ENCODE measurements at places on chromosomes 2 and 18.

DNA sequence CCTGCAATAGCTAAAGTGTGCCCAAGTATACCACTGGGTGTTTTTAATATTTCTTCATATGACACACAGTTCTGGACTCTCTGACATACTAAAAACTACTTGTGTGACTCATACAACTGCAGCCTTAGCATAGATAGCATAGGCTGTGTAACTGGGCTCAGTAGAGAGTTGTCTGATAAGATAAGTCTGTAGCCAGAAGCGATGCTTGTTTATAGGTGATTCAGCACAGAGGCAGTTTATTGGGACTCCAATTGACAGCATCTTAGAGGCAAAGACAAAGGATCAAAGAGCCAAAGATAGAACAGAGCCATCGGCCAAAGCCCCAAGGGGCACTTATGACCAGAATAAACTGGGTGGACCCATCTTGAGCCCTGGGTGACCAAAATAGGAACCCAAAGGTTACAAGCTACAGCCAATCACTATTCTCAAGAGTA, 42.3 kb downstream of the AAK1 start:
- peaks cover 6% of the 10 kb centered on the region for H3K4me1 ChIP-seq
- no peak for DNase-seq
- no peak overlapping the region for H3K4me3 ChIP-seq
- peaks cover 18% of the 10 kb centered on the region for H3K27me3 ChIP-seq

DNA sequence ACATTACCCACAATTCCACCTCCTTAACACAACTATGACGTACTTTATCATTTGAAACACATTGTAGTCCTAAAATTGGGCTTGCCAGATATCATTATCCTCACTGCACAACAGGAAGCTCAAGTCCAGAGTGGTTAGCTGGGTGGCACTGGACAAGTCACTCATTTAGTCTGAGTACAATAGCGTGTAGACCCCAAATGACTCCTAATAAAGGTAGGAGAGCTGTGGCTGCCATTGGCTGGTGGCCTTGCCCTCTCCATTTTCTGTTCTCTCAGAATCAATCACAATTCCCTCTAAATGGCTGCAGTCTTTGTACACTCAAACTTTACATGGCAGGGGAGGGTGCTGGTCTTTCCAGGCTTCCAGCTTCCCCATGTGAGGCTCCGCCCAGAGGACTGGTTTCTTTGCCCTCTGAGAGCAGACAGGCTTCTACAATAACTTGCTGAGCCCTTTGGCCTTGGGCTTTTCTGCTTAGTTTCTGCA, 11.7 kb downstream of the PSTPIP2 start:
- no peak overlapping the region for H3K27ac ChIP-seq
- no peak for DNase-seq
- no peaks in the 10 kb centered on the region for H3K4me1 ChIP-seq
- H3K27me3 ChIP-seq, result no peaks in the 10 kb centered on the region
- H3K4me3 ChIP-seq, result no peak overlapping the region
- no peaks in the 10 kb centered on the region for H3K36me3 ChIP-seq

DNA sequence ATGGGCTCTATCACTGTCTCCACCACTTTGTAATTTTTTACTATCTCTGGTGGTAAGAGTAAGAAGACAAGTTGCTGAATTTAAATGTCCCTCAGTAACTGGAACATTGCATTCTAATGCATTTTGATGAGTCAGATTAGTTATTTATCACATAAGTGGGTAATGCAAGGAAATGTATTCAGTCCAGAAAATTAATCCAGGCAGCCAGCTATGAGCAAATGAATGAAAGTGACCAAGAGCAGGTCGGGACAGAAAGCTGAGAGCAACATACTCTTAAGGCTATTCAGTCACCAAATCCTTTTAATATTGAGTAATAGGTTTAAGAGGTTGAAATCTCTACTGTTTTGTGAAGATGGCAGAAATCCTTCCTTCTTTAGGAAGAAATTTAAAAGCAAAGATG, 265.5 kb upstream of the PARD3B start:
- peaks cover 4% of the 10 kb centered on the region for H3K27me3 ChIP-seq
- no peak overlapping the region for H3K4me3 ChIP-seq
- no peaks in the 10 kb centered on the region for H3K36me3 ChIP-seq
- no peaks in the 10 kb centered on the region for H3K4me1 ChIP-seq
- no peak for DNase-seq

DNA sequence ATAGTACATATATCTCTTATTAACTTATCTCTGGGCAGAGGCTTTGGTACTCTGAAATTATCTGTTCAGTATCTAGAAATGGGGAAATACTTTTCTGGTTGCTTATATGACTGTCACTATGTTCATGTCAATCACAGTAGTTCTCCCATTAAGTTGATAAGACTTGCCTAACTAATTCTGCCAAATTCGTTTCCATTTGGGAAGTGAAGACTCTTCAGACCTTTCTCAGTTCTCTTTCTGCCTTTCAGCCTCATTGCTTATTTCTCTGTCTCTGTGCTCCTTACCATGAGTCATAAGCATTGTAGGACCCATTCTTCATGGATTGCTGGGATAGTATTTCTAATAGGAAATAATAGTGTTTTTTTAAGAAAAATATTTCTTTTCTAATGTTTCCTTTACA, 113.5 kb downstream of the PHLPP1 start:
- peaks cover 35% of the 10 kb centered on the region for H3K4me1 ChIP-seq
- H3K27ac ChIP-seq, result no peak overlapping the region
- no peak overlapping the region for H3K4me3 ChIP-seq
- H3K36me3 ChIP-seq, result peaks cover 11% of the 10 kb centered on the region
- no peaks in the 10 kb centered on the region for H3K27me3 ChIP-seq

GRCh38 chr2:240557808-240558207, at the start of gene ANKMY1:
Gene ANKMY1 (minus strand): TSS chr2:240557988. CDS start chr2:240557335, 653 bp downstream.
- no peak within 1 kb of the TSS for H3K27ac ChIP-seq
- H3K4me3 ChIP-seq, result peak within 1 kb of the TSS; percentile 72
- peaks cover 43% of the 10 kb centered on the region for H3K36me3 ChIP-seq
- H3K27me3 ChIP-seq, result no peaks in the 10 kb centered on the region
- H3K4me1 ChIP-seq, result peaks cover 50% of the 10 kb centered on the region

DNA sequence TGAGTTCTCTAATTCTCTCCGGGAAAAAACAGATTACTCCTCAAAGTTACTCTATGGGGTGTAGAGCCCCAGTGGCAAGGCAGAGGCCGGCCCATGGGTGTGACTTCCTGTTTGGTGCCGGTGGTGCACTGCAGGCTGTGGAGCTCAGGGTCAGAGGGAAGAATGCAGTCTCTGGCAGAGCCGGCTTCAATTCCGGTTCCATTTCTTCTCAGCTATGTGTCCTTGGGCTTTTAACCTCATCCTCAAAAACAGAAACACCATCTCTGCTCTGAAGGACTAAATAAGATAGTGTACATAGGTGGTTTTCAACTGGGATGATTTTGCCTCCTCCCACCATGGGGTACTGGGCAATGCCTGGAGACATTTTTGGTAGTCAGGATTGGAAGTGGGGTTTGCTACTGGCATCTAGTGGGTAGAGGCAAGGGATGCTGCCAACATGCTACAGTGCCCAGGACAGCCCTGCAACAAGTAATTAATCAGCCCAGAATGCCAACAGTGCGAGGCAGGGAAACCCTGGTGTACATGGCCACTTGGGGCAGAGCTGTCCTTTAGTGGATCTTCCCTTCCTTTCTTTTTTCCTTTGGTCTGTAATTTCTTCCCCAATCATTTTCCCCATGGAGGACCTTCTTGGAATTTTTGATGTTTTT, 81.2 kb downstream of the INSIG2 start:
- H3K4me3 ChIP-seq, result peak overlapping the region; percentile 1
- no peaks in the 10 kb centered on the region for H3K36me3 ChIP-seq
- no peak overlapping the region for H3K27ac ChIP-seq
- no peak for DNase-seq
- H3K27me3 ChIP-seq, result peaks cover 11% of the 10 kb centered on the region
- H3K4me1 ChIP-seq, result peaks cover 6% of the 10 kb centered on the region

DNA sequence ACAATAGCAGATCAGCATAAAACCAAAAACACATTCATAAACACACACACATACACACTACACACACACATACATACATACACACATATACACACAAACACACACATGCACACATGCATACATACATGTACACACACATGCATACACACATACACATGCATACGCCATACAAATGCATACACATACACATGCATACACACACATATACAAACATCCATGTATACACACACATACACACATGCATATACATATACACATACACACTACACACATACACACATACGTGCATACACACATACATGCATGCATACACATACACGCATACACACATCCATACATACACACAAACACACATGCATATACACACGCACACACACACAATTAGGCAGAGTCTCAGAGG, 490.1 kb downstream of the TNS1 start:
- peaks cover 14% of the 10 kb centered on the region for H3K27me3 ChIP-seq
- no peaks in the 10 kb centered on the region for H3K4me1 ChIP-seq
- no peak overlapping the region for H3K27ac ChIP-seq
- DNase-seq, result no peak
- H3K4me3 ChIP-seq, result no peak overlapping the region
- H3K36me3 ChIP-seq, result no peaks in the 10 kb centered on the region

GRCh38 chr18:77366720-77367641, 117.3 kb downstream of the GALR1 start:
- peaks cover 2% of the 10 kb centered on the region for H3K36me3 ChIP-seq
- H3K4me3 ChIP-seq, result no peak overlapping the region
- peaks cover 12% of the 10 kb centered on the region for H3K27me3 ChIP-seq
- no peak overlapping the region for H3K27ac ChIP-seq
- H3K4me1 ChIP-seq, result no peaks in the 10 kb centered on the region
- DNase-seq, result no peak

GRCh38 chr2:86500325-86501083, 59.3 kb downstream of the KDM3A start:
- no peak overlapping the region for H3K4me3 ChIP-seq
- peaks cover 29% of the 10 kb centered on the region for H3K4me1 ChIP-seq
- peaks cover 95% of the 10 kb centered on the region for H3K36me3 ChIP-seq
- H3K27ac ChIP-seq, result no peak overlapping the region

DNA sequence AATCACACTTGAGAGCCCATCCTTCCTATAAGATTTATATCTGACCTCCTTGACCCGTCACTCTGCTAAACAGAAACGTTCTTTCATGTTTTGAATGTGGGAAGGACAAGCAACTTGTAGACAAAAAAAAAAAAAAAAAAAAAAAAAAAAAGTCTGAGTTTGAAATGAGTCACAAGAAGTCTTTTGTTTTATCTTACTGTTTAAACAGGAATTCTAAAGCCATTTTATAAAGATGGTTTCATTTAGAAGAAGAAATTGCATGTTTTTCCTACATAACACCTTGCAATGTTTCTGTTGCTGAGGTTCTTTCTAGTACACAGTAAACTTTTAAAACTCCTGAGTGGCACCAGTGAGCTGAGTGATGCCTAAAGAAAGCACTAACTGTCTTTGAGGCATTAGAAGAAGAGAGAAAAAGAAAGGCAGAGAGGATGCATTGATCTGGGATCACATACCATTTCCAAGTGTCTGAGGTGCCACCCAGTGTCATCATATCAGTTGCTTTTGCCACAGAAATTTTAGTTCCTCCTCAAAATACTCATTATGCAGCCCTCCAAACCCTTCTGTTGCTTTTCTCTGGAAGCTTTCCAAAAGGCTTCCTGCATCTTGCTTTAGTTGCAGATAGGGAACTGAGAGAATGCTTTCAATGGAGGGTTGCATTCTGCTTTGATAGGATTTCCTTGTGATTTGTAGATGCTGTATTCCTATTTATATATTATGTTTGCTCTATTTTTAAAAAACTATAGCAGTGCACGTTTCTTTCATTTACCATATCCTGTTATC, 69.1 kb downstream of the ACVR2A start:
- H3K4me1 ChIP-seq, result no peaks in the 10 kb centered on the region
- DNase-seq, result no peak
- no peak overlapping the region for H3K27ac ChIP-seq
- H3K36me3 ChIP-seq, result no peaks in the 10 kb centered on the region
- H3K4me3 ChIP-seq, result no peak overlapping the region

GRCh38 chr18:46071653-46072375, at the start of gene PSTPIP2:
Gene PSTPIP2 (minus strand): TSS chr18:46072260. CDS start chr18:46072188, 72 bp downstream.
- H3K4me1 ChIP-seq, result peaks cover 17% of the 10 kb centered on the region
- H3K27me3 ChIP-seq, result peaks cover 10% of the 10 kb centered on the region
- H3K36me3 ChIP-seq, result peaks cover 3% of the 10 kb centered on the region
- DNase-seq, result peak; percentile 29
- peak within 1 kb of the TSS; percentile 77 for H3K4me3 ChIP-seq

DNA sequence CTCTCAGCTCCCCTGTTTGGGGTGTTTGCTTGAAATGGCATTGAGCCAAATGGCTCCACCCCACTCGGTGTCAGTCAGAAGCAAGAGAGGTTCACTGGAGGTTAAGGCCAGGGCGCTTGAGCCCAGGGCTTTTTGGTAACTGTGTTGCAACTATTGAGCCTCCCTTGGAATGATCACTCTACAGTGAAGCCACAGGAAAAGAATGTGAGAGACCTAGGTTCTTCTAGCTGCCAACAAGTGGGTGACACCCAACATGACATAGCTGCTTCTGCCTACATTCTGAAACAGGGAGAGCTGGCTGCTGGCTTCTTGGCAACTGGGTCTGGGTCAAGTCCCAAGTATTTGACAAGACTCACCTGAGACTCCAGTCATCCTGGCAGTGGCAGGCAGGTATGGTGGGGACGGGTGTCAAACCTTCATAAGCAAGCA, 7.1 kb upstream of the GRHL1 start:
- peaks cover 21% of the 10 kb centered on the region for H3K27me3 ChIP-seq
- DNase-seq, result no peak
- no peak overlapping the region for H3K4me3 ChIP-seq
- no peak overlapping the region for H3K27ac ChIP-seq
- no peaks in the 10 kb centered on the region for H3K4me1 ChIP-seq

DNA sequence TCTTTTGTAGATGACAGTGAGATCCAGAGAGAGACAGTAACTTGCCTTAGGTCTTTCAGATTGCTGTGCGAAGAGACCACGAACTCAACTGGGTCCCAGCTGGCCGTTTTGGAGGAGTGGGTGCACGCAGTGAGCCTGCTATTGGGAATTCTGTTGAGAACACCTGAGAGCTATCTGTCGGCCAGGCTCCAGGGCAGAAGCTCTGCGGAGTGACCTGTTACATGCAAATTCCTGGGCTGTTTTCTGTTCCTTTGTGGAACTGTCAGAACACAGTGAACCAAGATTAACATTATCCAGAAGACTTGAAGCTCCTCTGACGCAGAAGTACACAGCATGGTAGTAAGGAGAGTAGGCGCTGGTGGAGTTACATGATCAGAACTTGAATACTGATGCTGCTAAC, 99.5 kb upstream of the LMAN1 start:
- DNase-seq, result no peak
- no peak overlapping the region for H3K4me3 ChIP-seq
- H3K4me1 ChIP-seq, result no peaks in the 10 kb centered on the region
- no peaks in the 10 kb centered on the region for H3K36me3 ChIP-seq
- no peak overlapping the region for H3K27ac ChIP-seq
- peaks cover 7% of the 10 kb centered on the region for H3K27me3 ChIP-seq

- no peak overlapping the region for H3K4me3 ChIP-seq
- H3K27ac ChIP-seq, result no peak overlapping the region
- H3K36me3 ChIP-seq, result no peaks in the 10 kb centered on the region
- peaks cover 5% of the 10 kb centered on the region for H3K27me3 ChIP-seq
- DNase-seq, result no peak
Measured at GRCh38 chr2:217688494-217688893, 314.3 kb downstream of the TNS1 start.

GRCh38 chr2:123080331-123080730, 944.8 kb upstream of the CNTNAP5 start:
- H3K36me3 ChIP-seq, result no peaks in the 10 kb centered on the region
- no peak for DNase-seq
- H3K27me3 ChIP-seq, result no peaks in the 10 kb centered on the region
- no peak overlapping the region for H3K4me3 ChIP-seq

- H3K4me3 ChIP-seq, result no peak overlapping the region
- H3K4me1 ChIP-seq, result no peaks in the 10 kb centered on the region
- no peak overlapping the region for H3K27ac ChIP-seq
- no peaks in the 10 kb centered on the region for H3K36me3 ChIP-seq
- no peak for DNase-seq
Measured at GRCh38 chr2:172926785-172927640, 148.6 kb upstream of the MAP3K20 start.

Data from activated B cell treated with CpG ODN at 0.5 μM for 24 hours (primary cell).